Activated T-helper 1 cell treated with anti-CD3 and anti-CD28 coated beads, Interleukin-2, amount 50 U/mL, for 16 hours (primary cell): ENCODE measurements at places on chromosomes 5 and 9.

- DNase-seq = no peak
Measured at GRCh38 chr9:129626625-129627284, 792 bp downstream of the NTMT1 start.

GRCh38 chr9:14133394-14133793, 180.5 kb downstream of the NFIB start:
- no peak for DNase-seq

GRCh38 chr5:84381502-84382362, 2.9 kb downstream of the EDIL3 start:
- DNase-seq = no peak

DNA sequence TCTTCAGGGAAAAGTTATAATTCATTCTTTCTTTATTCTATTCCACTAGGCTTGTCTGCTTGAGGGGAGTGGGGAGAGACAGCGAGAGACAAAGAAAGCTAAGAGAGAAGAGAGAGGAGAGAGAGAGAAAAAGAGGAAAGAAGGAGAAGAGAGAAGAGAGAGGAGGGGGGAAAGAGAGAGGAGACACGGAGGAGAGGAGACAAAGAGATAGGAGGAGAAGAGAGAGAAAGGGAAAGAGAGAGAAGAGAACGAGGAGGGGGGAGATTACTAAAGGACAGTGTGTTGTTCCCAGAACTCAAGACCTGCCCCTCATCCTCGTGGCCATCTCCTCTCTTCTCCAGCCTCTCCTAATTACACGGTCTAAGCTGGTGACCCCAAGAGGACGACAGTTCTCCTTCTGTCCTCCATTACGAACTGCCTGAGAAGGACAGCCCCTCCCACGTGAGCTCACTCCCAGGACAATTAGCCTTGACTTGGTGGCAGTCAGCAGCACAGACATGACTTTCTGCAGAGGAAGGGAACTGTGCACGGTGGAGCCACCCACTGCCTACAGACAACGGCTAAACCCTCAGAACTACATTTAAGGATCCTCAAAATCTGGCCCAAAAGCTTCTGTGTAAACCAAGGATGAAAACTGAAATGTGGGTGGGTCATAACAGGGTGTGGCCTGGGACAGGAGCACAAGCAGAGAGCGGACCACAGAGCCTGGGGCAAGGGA, 99.1 kb downstream of the COL23A1 start:
- no peak for DNase-seq

- no peak for DNase-seq
Measured at GRCh38 chr9:2241461-2241835, 226.3 kb downstream of the SMARCA2 start.

DNA sequence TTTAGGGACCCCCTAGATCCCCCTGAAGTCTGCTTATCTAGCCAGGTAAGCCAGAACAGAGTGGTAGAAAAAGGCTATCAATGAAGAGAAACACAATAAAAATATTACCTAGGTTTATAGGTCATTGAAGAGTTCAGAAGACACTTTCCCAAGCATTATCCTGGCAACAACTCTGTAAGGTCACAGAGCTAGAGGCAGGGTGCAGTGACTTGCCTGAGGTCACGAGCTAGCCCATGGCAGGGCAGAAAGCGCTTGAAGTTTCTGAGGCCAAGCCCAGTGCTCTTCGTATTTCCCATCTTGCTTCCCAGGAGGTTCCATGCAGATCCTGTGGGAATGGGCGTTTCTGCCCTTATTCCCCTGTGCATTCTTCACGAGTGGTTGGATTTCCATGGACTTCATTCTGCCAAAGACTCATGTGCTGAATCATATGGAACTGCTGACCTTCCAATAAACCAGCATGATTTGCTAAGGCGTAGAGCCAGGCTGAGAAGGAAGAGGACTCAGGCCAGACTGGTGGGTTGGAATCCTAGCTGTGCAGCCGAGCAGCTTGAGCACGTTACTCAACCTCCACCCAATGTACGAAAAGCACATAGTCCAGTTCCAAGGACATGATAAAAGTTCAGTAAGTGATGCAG, 22.1 kb downstream of the TRMO start:
- no peak for DNase-seq

DNA sequence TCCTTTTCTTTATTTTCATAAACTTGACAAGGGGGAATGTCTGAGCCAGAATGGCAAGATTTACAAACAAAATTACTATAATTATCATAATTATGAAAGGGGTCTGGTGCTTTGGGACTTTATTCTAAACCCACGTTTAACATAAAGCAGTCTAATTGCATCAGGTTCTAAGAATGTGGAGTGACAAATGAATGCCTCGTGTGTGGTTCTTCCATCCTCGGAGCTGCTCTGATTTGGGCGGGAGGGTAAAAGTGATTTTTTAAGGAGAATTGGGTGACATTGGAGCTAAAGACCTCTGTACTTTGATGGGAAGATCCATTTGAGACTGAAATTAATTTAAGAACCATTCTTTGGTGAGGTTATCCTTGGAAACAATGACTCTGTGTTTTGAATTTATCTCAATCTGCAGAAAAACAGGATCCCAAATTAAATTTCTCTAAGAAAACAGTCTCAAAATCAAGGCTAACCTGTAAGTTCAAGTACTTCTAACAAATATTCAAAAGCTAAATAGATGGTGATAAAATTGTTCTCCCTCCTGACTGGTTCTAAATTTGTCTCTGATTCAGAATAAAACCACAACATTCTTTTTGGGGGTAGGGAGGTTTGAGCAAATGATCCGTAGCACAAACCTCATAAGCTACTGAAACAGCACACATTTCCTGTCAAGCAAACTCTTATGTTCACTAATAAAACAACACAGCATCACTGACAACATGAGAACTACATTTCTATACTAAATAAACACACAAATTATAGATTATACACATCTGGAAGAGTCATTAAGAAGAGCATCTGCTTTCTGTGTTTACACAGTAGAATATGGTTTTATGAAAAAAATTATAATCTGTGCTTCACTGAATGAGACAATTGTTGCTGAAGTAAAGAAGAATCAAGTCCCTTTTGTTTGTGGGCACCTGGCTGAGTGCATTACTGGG, 85.5 kb downstream of the DCP2 start:
- DNase-seq = no peak

- no peak for DNase-seq
Measured at GRCh38 chr5:124444147-124444775, 302.2 kb downstream of the ZNF608 start.

- DNase-seq = no peak
Measured at GRCh38 chr9:14107495-14107894, 206.4 kb downstream of the NFIB start.

GRCh38 chr5:7650755-7651154, 200.2 kb downstream of the CFAP90 start:
- DNase-seq = no peak

- no peak for DNase-seq
Measured at GRCh38 chr5:170469414-170469813, 34.4 kb upstream of the KCNIP1 start.

- no peak for DNase-seq
Measured at GRCh38 chr5:58266402-58266801, 193.5 kb downstream of the PLK2 start.
